AML-193 (cell line): ENCODE measurements at places on chromosomes 4 and X.

GRCh38 chrX:1500701-1501624 is 36.0 kb downstream of the P2RY8 start:
- no peak for DNase-seq

- DNase-seq: peak; percentile 61
These were observed 43.0 kb downstream of the BANK1 start for GRCh38 chr4:101833480-101833879.

DNA sequence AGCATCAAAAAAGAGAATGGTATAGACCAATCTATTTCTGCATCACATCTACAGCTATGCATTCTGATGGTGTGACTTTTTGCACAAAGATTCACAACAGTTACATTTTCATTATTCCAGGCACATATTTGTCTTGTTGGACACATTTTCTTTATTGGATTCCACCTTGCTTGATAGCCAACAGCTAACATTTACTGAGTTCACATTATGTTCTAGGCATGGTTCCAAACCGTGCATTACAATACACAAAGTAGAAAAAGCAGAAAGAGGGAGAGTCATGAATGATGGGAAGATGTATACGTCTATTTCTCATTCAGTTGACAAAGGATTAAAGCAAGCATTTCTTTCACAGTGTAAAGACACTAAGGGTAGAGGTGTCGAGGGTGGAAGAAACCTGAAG is 22.9 kb upstream of the CLGN start:
- DNase-seq: no peak

GRCh38 chr4:171265190-171265818 is 547.9 kb upstream of the GALNTL6 start:
- no peak for DNase-seq

DNA sequence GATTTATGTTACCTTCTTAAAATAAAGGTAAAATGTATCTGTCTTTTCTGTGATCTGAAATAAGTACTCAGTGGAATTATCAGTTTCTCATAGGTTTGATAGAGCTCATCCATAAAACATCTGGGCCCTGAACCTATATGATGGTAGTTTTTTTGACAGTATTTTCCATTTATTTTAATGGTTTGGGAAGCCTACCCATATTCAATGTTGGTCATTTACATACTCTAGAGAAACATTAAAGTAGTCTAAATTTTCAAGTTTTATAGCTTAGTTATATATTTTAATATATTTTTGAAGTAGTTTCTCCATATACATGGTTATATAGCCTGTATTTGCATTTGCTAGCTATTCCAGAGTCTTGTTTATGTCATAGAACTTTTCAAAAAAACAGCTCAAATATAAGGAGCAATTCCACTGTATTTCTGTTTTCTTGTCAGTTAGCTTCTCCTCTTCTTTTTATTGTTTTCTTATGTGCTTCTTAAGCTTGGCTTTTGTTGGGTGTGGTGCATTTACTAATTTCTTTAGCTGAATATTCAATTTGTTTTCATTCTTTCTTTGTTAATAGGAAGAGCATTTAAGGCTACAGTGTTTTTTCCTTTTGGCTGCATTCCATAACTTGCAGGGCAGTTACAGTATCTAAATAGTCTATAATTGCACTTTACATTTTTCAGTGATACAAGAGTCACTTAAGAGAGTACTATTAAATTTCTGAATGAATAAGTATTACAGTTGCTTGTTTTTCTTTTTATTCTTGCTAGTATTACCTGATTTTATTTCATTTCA is 181.4 kb downstream of the DKK2 start:
- DNase-seq: no peak

GRCh38 chr4:83692028-83692427 is 156.1 kb downstream of the GPAT3 start:
- DNase-seq: no peak
